Left cardiac atrium (tissue), 4 donors: ENCODE measurements at places on chromosomes 2 and 18.

- DNase-seq: no peak
Measured at GRCh38 chr2:187541086-187542085, 12.8 kb downstream of the TFPI start.

DNA sequence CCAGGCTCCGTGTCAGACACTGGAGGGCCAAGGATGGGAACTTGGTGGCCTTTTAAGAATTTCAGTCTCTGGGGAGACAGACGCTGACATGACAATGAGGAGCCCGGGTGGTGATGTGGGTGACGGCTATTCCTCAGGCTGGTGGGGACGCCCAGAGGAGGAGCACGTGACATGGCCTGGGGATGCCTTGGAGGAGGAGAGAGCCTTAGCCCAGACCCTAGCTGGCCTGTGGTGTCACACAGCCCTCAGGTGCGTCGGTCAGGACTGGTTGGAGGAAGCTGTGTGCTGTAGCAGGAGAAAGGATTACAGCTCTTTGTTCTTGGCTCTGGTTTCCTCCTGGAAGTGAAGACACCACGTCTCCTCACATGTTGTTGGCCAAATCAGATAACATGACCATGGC is 40.0 kb upstream of the SCLY start:
- no peak for DNase-seq

DNA sequence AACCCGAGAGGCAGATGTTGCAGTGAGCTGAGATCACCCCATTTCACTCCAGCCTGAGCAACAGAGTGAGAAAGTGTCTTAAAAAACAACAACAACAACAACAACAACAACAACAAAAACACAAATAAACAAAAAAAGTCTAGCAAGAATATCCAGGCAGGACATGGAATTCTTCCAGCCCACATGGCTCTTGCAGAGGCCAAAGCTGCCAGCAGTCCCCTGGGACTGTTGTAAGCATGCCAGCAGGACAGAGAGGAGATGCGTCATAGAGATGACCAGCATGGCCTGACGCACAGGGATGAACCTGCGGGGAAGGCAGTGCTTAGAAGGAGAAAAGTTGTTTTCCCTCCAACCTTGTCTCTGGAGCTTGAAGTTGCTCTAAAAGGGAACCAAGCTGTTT is 182.3 kb upstream of the PGAP1 start:
- peak; percentile 85 for DNase-seq

- DNase-seq: no peak
Measured at GRCh38 chr2:105184420-105184819, 57.1 kb upstream of the GPR45 start.

- DNase-seq: no peak
Measured at GRCh38 chr2:46306330-46306751, 9.1 kb downstream of the EPAS1 start.

- no peak for DNase-seq
Measured at GRCh38 chr2:21118302-21118920, 5.4 kb upstream of the TDRD15 start.
